ENCODE measurements at places on chromosomes 7 and 10. TPM values are rescaled to one million over a fixed set of nuclear protein-coding genes. Genes with fewer than 3 reads are reported as not detected.

GRCh38 chr10:92010047-92010735 lies 86.6 kb downstream of the BTAF1 start:
- no peak for DNase-seq

GRCh38 chr7:134502463-134503371 lies 24.6 kb upstream of the AKR1B10 start:
- no peak for DNase-seq

DNA sequence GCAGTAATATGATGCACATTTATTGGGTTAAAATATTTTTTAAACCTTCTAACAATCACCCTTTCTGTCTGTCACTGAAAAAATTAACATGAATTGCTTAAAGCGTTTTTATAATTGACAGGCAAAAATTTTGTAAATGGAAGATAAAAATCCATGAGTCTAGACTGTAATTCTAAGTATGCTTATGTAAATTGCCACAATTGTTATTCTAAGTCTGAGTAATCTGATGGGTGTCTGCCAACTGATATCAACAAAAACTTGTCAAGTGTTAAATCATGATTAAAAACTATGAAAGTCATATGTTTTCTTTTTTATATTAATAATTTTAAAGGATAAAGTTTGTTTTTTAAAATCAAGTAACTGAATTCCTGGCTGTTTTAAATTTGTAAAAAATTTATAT lies 208.2 kb downstream of the CDK14 start:
- no peak for DNase-seq

DNA sequence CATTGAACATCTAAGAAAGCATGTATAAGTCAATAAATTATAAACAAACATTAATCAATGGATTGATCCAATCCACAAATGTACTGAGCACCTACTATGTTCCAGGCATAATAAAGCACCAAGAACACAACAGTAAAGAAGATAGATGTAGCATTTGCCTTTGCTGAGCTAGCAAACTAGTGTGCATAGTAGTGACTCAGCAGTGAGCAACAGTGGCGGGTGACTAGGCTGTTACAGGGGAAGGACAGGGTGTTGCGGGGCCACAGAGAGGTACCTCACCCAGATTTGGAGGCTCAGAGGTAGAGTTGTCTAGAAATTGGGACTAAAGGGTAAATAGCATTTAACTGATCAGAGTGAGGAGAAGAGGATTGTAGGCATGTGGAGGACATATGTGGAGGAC lies 83.6 kb downstream of the NXPH1 start:
- no peak for DNase-seq

The MRPS24 gene
- 82.9 TPM for total RNA-seq

The C10orf62 gene
- total RNA-seq = not detected

The ZNF467 gene
- total RNA-seq = 0.19 TPM

The GPR15LG gene
- not detected for total RNA-seq

Measured in GM23338 (cell line).